ENCODE measurements at places on chromosomes 3 and 15. TPM values are rescaled to one million over a fixed set of nuclear protein-coding genes. Genes with fewer than 3 reads are reported as not detected.

The PLSCR5 gene
- not detected for total RNA-seq

The NAALADL2 gene
- 8.7 TPM for total RNA-seq

The AP3B2 gene
- 0.24 TPM for total RNA-seq

The HYAL2 gene
- total RNA-seq, result 31.0 TPM

The GPR149 gene
- not detected for total RNA-seq

Measured in Daoy (cell line).